ENCODE measurements at places on chromosomes 2 and 18. TPM values are rescaled to one million over a fixed set of nuclear protein-coding genes. Genes with fewer than 3 reads are reported as not detected.

- no peak for DNase-seq
These were observed 45.2 kb upstream of the NOSTRIN start for GRCh38 chr2:168757223-168757622.

DNA sequence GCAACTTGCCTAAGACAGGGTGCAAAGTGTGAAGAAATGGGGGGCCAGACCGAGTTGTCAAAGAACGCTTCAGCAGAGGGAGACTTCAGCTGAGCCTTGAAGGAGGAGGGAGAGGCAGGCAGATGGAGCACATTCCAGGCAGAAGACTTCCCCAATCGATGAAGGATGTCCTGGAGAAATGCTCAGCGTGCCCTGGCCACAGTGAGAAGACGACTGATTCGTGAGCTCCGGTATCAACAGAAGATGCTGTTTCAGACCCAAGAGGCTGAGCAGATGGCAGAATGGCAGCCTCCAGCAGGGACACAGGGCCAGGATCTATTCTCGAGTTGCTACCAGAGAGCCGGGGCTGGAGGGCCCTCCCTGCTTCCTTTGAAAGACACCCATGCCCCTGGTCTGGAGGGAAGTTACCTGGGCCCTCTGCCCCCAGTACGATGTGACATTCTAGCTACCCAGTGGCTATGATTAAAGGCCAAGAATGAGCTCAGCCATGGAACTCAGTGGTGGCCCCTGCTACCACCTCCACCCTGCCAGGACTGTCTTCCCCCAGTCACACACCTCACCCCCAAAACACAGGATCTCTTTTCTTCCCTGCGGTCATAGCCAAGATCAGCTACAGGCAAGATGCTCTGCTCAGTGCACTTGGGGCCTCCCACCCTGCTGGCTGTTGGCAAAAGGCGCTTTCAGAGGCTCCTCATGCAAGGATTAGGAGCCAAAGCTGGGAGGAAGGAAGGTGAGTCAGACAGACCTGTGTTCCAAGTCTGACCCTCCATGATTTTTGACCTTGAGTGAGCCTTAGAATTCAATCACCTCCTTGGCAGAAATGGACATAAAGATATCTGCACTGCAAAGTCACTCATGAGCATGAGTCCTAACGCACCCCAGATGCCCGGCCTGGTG is 84.3 kb downstream of the TFCP2L1 start:
- no peak for DNase-seq

GRCh38 chr18:11987527-11987926 is 6.2 kb downstream of the IMPA2 start:
- DNase-seq = no peak

GRCh38 chr2:232697807-232698110 is 628 bp downstream of the GIGYF2 start:
- no peak for DNase-seq

Gene NLRC4
- total RNA-seq = not detected

DNA sequence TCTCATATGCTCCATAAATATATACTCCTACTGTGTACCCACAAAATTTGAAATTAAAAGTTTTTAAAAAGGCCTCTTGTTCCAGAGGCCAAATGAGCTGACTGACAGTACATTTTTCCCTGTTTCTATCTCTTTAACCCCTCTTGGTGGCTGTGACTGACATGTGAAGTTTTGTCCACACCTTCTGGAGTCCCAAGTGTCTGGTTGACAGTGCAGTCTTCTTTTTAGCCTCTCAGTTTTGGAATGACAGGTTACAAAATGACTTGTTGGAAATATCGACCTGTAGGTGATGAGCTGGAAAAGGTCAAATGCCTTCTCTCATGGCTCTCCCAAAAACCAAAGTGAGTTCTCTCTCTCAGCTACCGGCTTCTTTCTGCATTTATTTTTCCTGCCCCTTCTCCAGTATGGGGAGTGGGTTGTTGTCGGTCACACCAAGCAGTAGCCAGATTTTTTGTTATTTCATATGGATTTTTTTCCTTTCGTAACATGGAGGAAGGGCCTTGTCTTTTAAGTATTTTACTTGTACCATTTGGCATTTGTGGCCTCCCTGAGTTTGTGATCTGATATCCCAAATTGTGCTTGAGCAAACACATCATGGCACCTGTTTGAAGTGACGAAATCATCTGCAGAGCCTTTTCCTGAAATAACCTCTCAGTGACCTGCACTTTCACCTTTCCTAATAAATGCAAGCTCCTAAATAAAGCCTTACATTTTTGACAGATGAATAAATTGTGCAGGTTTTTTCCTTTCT is 143.9 kb downstream of the ESCO1 start:
- DNase-seq = no peak

GRCh38 chr2:229921101-229921891 is 513 bp downstream of the TRIP12 start:
- peak; percentile 79 for DNase-seq

Gene MC5R
- not detected for total RNA-seq

Gene SCYGR4
- total RNA-seq = not detected

- DNase-seq = no peak
These were observed 104.9 kb downstream of the ACVR1 start for GRCh38 chr2:157771234-157771633.

GRCh38 chr18:10261344-10262276 is 192.8 kb upstream of the APCDD1 start:
- no peak for DNase-seq
